ENCODE measurements at places on chromosomes 1 and 21. TPM values are rescaled to one million over a fixed set of nuclear protein-coding genes. Genes with fewer than 3 reads are reported as not detected.

DNA sequence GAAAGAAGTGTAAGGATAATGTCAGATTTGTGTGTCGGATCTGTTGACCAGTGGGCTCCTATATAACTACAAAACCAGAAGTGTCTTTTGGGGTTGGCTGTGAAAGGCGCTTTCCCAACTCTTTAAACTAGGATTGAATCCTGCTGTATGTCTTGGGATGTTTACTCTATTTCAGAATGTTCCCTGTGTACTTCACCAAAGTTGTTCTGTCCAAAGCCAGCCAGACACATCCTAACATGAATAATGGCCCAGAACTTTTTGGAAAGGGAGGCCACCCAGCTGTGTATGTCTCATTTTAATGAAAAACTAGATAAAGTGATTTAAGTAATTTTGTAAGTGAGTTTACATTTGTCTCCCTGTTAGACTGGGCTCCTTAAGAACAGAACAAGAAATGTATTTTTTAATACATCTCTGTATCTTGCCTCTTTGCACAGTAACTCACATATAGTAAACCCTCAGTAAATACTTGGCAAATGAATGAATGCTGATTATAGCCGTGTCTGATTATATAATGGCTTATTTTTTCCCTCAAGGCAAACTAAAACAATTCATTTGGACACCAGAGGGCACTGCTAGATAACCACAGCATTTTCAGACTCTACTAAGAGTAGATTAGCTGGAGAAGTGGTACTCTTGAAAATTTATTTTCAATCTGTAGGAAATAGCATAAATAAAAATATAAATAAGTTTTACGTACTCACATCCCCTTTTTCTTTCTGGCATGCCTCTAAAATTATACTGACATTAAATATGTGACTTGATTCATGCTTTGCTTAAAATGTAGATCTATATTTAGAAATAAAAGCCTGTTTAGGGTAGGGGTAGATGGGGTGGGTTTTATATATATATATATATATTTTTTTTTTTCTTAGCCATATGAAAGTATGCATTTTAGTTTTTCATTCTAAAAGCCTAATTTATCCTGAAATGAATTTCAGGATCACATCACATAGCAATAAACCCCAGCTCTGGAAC lies 23.8 kb downstream of the TSEN15 start:
- DNase-seq: peak; percentile 75

- DNase-seq: no peak
These were observed 18.1 kb downstream of the CNR2 start for GRCh38 chr1:23895082-23895481.

Gene ALPL
- 0.36 TPM for total RNA-seq

Gene DNAJC6
- 0.37 TPM for total RNA-seq

Gene LCK
- total RNA-seq: 26.1 TPM

Gene DPT
- not detected for total RNA-seq
